ENCODE measurements at places on chromosomes 11 and 22.

GRCh38 chr22:29023172-29023796, 38.3 kb downstream of the C22orf31 start:
- no peak for DNase-seq

GRCh38 chr11:20011307-20011951, 148.8 kb downstream of the DBX1 start:
- no peak for DNase-seq

DNA sequence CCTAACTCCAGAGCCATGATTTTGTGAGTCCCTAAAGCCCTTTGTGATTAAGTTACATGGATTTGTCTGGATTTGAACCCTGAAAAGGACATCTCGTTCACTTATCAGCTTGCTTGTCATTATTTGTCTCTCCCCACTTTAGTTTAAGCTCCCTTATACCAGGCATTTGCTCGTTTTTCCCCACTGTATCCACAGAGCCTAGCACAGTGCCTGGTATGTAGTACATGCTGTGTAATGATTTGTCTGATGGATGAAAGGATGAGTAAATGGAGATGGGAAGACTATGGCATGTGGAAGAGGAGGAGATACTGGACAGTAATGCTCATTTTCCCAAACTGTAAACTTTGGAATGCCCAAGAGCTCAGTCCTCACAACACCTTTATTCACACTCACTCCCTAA, 9.2 kb upstream of the MCHR1 start:
- DNase-seq: no peak

GRCh38 chr11:55854704-55855103, 16.2 kb downstream of the OR5D16 start:
- DNase-seq: no peak

DNA sequence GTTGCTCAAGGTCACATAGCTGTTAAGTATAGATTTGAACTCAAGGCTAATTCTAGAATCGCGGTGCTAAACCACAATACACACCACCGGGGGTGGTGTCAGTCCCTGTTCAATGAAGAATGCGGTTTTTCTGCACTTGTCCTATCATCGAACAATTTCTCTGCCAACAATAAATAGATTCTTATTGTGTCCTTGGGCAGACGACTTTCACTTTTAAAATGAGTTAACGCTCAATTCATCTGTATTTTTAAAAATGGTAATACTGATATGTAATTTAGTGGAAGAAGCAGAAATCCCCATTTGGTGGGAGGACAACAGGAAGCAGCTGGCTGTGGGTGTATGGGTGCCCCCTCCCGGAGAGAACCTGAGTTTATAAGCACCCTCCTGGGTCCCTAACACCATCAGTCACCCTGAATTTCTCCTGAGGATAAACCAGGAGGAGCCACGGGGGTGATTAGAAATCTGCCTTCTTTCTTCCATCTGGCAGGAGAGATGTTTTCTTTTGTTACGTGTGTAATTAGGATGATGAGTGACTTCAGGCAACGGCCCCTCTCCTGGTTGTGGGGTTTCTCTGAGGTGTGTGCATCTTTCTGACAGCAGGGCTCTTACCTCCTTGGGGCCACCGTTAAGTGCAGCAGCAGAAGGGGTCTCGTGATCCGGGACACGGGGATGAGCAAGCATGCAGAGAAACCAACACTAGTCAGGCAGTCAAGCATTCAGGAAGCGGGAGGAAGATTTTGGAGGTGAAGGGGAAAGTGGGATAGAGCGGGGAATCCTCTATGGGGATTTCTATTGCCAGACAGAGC, 87.7 kb downstream of the GRAMD1B start:
- no peak for DNase-seq

- DNase-seq: no peak
These were observed 9.6 kb downstream of the ADM start for GRCh38 chr11:10314199-10315072.

- no peak for DNase-seq
These were observed 23.0 kb downstream of the PAX6 start for GRCh38 chr11:31788085-31788484.

- DNase-seq: no peak
These were observed 44.2 kb downstream of the CCDC81 start for GRCh38 chr11:86418917-86419316.

DNA sequence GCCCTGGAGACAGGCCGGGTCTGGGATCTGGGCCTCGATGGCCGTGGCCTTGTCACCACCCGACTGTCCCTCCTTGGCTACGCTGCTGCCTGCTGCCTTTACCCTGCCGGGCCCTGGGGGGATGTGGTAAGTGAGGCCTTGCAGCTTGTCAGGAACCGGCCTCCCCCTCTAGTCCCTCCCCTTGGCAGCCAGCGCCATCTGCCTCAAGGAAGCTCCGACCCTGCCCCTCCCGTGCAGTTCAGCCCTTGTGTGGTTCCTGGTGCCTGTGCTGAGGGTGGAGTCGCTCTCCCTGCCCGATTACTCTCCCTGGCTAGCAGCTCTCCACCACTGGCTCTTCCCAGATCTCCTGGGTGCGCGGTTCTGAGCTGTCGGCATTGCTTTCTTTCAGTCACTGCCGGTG, 33.7 kb downstream of the CTTN start:
- DNase-seq: no peak

GRCh38 chr22:31944700-31945442, 536 bp downstream of the YWHAH start:
- no peak for DNase-seq

DNA sequence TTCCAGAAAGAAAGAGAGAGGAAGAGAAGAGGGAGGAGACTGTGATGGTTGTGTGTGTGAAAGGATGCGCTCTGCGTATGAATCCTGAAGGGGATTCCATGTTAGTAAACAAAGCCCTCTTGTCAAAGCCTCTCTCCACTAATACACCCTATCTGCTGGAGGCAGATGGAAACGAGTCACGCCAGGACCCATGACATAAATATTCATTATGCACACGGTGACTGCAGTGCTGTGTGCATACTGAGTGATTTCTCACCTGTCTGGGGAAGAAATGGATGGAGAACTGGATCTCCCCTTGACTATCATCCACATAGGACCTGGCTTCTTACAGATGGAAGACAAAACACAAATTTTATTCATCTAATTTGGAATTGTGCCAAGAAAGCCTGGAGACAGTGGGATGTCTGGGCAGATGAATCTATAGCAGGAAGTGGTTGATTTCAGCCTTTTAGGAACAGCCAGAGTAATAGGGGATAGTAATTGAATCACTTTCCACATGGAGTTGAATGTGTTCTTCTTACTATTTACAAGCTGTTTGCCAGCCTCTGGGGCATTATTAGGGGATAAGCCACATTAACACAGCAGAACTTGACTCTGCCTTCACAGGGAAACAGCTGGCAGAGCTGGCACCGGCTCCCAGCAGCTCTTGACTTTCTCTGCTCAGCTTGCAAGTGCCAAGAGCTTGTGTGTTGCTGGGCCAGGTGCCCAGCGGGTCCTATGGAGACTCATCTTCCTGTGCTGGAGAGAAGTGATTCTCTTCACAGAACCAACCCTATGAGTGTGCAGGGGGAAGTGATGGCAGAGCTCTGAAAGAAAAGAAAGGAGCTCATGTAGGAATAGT, 9.0 kb downstream of the MTNR1B start:
- DNase-seq: peak; percentile 86

GRCh38 chr22:20111045-20111688, 4.7 kb upstream of the RANBP1 start:
- DNase-seq: no peak

DNA sequence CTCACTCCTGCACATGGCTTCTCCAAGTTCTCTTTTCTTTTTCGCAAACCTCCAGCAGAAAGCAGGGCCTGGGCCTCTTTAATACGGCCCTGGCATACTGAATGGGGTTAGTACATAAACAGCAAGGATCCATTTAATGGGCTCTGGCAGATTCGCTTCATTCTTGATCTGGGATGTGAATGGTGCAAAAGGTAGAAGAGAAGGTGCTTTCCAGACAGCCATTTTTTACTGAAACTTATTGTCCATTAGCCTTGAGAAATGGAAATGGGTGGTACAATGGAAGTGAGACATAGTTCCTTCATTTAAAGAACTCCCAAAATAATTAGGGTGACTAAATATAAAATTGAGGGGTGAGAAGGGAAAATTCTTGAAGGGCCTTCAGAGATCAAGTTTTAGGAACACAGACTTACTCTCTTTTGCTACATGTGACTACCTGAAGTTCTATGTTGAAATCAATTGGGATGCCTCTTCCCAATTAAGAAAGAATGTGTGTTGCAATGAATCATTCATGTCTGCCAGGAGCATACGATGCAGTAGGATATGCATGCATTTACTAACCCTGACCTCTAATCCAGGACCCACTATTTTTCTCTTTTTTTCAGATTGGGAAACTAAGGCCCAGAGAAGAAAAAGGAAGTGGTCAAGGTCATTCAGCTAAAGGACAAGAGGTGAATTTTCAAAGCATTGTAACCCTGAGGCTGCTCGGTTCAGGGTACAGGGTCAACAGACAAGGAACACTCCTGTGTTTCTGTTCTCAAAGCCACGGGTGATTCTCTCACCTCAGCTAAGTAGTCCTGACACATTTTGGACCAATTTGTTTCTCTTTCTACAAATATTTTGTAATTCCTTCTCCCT, 144.1 kb downstream of the BBOX1 start:
- DNase-seq: no peak

DNA sequence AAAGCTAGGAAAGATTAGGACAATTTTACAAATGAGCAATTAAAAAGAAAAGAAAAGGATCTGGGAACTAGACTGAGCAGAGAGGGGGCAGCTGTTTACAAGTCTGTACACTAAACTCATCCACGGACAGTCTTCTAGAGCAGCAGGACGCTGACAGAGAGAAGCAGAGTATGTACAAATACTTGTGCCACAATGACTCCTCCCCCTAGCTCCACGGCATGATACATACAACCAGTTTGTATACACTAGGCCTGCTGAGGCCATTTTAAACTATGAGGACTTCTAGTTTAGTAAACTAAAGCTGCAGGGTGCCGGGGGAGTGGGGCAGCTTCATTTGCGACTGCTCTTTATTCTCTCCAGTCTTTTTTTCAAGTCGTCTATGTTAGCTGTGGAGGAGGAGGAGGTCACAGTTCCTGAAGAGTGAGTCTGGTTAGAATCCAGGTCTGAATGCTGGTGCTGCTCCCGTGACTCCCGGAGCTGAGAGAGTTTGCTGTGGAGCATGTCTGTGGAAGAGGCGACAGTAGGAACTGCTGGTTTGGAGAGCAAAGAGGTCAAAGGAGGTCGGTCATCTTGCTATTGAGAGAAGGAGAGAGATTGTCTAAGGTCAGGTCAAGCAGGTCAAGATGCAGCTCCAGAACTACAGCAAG, 24.8 kb downstream of the F2 start:
- DNase-seq: no peak

DNA sequence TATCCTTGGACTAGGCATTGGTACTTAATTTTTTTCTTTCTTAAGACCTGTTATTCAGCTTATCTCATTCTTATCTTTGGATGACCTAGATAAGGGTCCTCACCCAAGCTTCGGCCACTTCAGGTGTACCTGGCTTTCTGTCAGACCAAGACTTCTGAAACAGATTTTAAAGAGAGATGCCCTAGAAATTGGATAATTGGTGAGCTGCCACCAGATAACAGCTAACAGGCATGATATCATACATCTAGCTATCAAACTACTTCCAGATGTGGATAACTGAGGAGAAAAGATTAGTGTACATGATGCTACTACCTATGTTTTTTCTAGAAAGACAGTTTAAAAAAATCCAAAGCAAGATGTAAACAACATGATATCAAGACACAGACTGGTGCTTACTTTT, 52.9 kb downstream of the FZD4 start:
- no peak for DNase-seq

- DNase-seq: no peak
These were observed 30.5 kb upstream of the FNBP4 start for GRCh38 chr11:47797633-47798032.

- no peak for DNase-seq
These were observed 675 bp upstream of the OR5AN1 start for GRCh38 chr11:59358020-59358419.

DNA sequence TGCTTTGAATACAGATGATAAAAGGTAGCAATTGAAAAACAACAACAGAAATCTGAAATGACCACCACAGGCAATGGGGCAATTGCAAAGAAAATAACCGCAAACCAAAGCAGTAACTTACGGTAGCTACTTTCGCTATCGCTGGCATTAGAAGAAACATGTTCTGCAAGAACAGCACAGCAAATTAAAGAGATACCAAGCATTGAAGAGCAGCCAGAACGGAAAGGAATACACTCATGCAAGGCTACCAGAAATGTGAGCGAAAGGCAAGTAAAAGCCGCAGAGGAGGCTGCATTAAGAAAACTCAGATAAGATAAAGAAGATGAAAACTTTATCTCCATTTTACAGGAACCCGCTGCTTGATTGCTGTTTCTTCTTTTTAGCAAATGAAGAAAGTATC, 194.1 kb upstream of the CCDC90B start:
- no peak for DNase-seq

DNA sequence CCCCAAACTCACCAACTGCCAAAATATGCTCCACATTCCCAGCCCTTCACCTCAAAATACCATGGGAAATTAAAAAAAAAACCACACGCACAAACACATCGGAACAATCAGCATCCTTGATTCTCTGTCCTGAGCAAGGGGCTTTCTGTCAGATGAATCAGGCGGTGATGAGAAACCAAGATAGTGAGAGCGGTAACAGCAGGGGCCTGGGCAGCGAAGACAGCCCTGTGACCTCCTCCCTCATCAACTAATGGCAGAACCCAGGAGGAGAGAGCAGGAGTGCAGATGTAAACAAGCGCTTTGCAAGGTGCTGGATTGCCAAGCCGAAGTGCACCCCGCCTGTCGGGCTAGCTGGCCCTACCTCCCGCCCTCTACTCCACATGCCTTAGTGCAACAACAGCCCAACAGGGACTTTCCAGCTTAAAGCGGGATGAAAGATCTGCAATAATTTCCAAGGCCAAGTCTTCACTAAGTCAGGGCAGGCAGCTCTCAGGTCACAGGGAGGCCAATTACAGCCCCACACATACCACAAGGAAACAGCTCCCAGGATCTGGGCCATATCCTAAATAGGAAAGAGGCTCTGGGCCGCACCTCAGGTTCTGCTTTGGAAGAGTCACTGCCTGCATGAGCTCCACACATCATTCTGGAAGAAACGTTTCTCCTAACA, 72.2 kb upstream of the BID start:
- DNase-seq: no peak

DNA sequence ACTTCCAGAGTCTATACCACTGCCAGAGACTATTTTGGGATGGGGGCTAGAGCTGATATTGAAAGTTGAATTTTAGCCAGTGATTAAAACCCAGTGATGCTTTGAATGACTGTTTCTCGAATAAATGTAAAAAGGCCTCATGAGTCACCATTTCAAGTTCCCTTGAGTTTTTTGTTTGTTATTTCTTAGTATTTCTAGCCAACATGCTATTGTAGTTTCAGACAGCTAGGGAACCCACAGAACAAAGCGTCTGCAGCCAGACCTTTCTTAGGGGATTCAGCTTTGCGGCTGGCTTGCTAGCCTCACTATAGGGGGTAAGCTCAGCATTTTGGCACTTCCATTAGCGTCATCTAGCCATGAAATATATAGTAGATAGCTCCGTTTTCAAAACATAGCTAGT, 66.5 kb downstream of the DBX1 start:
- no peak for DNase-seq

GRCh38 chr22:17201285-17201945, 17.8 kb downstream of the ADA2 start:
- DNase-seq: no peak

- no peak for DNase-seq
These were observed 76.2 kb upstream of the GDPD4 start for GRCh38 chr11:77377734-77378133.

- DNase-seq: no peak
These were observed 67.3 kb downstream of the RSF1 start for GRCh38 chr11:77753230-77753629.

All from NCI-H2081 treated with DMSO at 0.1 percent for 48 hours (cell line).